CD8-positive, alpha-beta T cell (primary cell): ENCODE measurements at places on chromosomes 1 and 21. TPM values are rescaled to one million over a fixed set of nuclear protein-coding genes. Genes with fewer than 3 reads are reported as not detected.

NEK2 gene
- 0.19 TPM for total RNA-seq

PLPP3 gene
- total RNA-seq, result not detected

DNA sequence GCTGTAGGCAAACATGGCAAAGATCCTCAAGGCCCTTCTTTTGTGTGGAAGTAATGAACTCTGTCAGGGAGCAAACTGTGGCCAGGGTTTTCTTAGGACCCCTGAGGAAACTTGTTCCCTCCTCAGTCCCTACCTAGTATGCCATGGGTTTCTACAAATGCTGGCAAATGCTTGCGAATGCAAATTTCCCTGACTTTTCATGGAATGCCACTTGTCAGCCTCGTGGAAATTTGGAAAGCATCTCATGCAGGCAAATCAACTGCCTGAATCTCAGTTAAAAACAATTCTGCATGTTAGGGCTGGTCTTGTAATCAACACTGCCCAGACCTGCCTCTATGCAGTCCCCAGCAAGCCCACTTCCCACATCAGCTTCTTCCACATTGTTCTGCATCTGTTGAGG is 334.9 kb upstream of the AJAP1 start:
- no peak for DNase-seq

DNA sequence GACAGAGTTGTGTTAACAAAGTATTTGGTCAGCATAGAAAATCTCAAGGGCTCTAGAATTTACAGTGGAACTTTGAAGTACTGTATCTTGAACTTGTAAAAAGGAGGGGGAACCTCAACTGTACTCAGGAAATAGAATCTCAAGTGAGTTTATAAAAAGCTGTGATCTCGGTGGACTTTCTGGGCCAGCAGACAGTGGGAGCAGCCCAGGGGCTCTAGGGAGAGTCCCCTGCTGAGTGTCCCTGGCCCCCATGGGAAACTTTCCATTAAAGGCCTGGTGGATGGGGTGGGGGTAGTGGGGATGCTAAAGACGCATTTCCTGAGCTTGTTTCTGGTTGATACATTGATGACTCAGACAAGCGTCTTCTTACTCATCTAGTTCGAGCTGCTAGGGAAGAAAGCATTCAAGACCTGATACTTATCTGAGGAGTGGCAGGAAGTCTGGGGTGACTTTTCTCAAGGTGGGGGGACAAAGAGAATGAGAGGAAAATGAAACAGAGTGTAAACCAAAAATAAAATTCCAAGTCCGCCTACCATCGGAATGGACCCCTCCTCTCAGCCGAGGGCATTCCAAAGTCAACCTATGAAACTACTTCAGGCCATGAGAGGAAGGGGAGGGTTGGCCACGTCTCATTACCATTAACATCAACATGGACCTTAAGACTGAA is 65.5 kb downstream of the NID1 start:
- peak; percentile 83 for DNase-seq

GRCh38 chr1:51444096-51444495 is 75.0 kb downstream of the EPS15 start:
- no peak for DNase-seq

- no peak for DNase-seq
These were observed 21.2 kb upstream of the NUF2 start for GRCh38 chr1:163300568-163300967.

GRCh38 chr1:70633004-70633403 is 221.9 kb downstream of the CTH start:
- DNase-seq, result no peak

- DNase-seq, result no peak
These were observed 21.3 kb upstream of the IL10 start for GRCh38 chr1:206793620-206794019.

MSH4 gene
- not detected for total RNA-seq

GSTM3 gene
- 11.6 TPM for total RNA-seq

CFAP141 gene
- not detected for total RNA-seq

LCE2B gene
- total RNA-seq, result not detected

- no peak for DNase-seq
These were observed 56.6 kb downstream of the PLXNA2 start for GRCh38 chr1:208187499-208188041.

- no peak for DNase-seq
These were observed 229.6 kb upstream of the JUN start for GRCh38 chr1:59013276-59013927.

DNA sequence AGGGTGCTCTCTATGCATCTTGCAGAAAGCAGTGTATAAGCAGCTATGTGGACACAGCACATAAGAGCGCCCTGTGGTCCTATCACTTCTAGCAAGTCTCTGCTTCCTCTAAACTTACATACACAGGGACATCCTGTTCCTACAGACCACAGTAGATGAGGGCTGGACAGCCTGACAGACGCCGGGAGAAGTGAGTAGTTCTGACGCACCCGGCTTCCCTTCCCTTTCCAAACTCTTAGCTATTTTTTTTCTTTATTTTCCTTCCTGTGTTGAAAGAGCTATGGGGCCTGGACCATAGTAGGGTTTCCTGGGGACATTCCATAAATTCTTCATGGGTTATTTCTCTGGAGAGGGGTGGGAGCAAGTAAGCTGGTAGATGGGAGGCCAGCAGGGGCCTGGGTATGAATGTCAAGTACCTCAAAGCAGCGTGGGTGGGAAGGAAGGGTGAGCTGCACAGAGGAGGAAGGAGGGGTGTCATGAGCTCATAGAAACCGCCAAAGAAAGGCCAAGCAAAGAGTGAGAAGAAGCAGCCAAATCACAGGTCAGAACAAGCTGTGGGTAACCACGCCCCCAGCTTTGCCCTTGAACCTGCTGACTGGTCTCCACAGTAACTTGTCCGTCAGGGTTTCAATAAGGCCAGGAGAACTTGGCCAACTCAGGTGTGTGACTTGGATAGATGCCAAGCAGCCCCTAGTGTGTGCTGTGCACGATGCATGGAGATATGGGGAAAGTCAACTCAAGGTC is 36.6 kb downstream of the PLXNA2 start:
- no peak for DNase-seq

GRCh38 chr1:229538945-229539344 is 19.6 kb downstream of the ABCB10 start:
- DNase-seq, result no peak

GRCh38 chr1:229035054-229035747 is 235.7 kb upstream of the RAB4A start:
- DNase-seq, result no peak

GRCh38 chr1:156654700-156655099 is 12.8 kb downstream of the BCAN start:
- no peak for DNase-seq

ASCL5 gene
- total RNA-seq, result 0.94 TPM

- no peak for DNase-seq
These were observed 65.2 kb upstream of the GOLT1A start for GRCh38 chr1:204278958-204279357.

ATP5PF gene
- 28.1 TPM for total RNA-seq

JAM2 gene
- total RNA-seq, result not detected

AMY1C gene
- total RNA-seq, result not detected

EDARADD gene
- total RNA-seq, result 1.5 TPM

- DNase-seq, result no peak
These were observed 8.2 kb downstream of the UQCRHL start for GRCh38 chr1:15799004-15799867.

- DNase-seq, result no peak
These were observed 187.3 kb downstream of the AK5 start for GRCh38 chr1:77468949-77469710.

GRCh38 chr1:244254467-244254866 is 197.2 kb downstream of the ADSS2 start:
- no peak for DNase-seq

GRCh38 chr1:9119745-9120144 is 9.2 kb downstream of the GPR157 start:
- no peak for DNase-seq

PPFIA4 gene
- total RNA-seq, result 0.33 TPM
